ENCODE measurements at places on chromosomes 6 and 20.
A peak's percentile ranks its signal among the peaks of the same experiment; 100 is the strongest.

DNA sequence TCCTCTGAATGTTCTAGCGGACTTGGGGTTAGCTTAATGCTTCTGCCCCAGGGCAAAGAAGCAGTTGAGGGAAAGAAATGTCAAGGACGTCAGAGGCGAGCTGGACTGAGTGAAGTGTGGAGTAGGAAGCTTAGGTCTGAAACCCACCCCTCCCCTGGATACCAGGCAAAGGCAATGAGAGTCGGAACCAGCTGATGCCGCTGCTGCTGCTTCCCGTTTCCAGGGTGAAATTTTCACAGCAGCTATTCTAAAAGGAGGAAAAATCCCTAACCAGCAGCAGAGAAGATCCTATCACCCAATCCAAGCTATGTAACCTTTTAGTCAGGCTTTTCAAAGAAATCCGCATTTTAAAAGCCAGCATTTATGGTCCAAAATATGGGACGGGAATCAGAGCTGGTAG lies 564.3 kb downstream of the LMBRD1 start:
- DNase-seq = no peak

GRCh38 chr20:53974785-53975555 lies 95.4 kb downstream of the BCAS1 start:
- DNase-seq = no peak

GRCh38 chr20:51594236-51595057 lies 51.9 kb upstream of the NFATC2 start:
- peak; percentile 23 for DNase-seq

DNA sequence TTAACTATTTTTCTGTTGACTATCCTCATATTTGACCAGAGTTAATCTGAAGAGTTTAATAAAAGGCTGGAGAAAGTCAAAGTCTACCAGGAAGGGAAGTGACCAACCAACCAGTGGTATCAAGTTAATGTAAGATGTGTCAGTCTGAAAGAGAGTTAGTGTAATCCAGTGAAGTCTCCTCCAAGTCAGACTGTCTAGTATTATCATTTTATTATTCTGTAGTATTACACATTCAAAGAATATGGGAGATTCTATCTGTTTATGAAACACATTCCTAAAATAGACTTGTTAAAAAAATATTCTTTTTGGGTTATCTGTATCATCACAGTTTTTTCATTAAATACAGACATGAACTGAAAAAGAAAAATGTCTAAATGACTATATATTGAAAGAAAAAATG lies 194.4 kb downstream of the BTBD9 start:
- no peak for DNase-seq

DNA sequence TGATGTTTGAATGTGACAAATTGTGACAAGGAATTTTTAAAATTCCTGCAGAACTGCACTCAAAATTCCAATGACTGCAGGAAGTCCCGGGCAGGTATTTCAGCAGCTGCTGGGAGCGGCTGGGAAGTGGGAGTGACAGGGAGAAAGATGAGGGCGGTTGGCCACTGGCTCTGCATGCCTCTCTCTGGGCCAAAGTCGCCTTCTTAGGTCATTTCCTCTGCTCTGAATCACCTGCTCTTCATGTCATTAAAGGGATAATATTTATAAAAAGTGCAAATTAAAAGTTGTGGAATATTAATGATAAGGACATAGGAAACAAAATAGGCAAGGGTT lies 43.9 kb downstream of the RAMACL start:
- DNase-seq = no peak

- no peak for DNase-seq
Measured at GRCh38 chr6:46269447-46270229, 98.9 kb upstream of the ENPP5 start.

DNA sequence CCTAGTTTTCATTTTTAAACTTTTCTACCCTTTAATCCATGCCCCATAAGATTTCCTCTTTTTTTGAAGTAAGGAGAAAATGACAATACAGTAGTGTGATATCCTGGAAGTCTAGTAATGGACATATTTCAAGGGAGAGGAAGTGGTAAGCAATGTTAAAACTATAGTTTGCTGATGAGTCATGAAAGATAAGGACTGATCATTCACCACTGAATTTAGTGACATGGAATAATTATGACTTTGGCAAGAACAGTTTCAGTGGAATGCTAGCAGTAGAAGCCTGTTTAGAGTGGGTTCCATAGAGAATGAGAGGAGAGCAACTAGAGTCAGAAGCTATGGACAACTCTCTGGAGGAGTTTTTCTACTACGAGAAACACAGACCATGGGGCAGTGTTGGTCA lies 24.9 kb upstream of the SLC2A12 start:
- peak; percentile 58 for DNase-seq

DNA sequence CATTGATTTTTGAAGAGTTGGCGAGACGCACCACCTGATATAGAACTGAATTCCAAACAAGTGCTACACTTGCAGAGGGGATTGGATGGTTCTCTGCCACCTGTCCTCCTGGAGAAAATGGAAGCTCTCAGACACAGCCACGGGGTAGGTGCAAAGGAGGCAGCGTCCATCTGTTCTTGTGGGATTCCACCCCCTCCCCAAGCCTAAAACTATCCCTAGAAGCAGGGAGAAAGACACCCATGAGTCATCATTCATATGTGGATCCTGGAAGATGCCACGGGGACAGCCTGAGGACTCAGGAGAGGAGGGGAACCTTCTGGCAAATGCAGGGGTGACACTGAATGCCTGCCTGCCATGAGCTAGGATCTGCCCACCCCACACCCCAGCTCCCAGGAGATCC lies 171.3 kb upstream of the CST7 start:
- DNase-seq = no peak

GRCh38 chr6:166001359-166001758 lies 166.3 kb downstream of the TBXT start:
- DNase-seq = no peak

- DNase-seq = no peak
Measured at GRCh38 chr20:34389954-34390555, 27.0 kb downstream of the ITCH start.

- DNase-seq = no peak
Measured at GRCh38 chr6:18562726-18563125, 175.6 kb downstream of the RNF144B start.

DNA sequence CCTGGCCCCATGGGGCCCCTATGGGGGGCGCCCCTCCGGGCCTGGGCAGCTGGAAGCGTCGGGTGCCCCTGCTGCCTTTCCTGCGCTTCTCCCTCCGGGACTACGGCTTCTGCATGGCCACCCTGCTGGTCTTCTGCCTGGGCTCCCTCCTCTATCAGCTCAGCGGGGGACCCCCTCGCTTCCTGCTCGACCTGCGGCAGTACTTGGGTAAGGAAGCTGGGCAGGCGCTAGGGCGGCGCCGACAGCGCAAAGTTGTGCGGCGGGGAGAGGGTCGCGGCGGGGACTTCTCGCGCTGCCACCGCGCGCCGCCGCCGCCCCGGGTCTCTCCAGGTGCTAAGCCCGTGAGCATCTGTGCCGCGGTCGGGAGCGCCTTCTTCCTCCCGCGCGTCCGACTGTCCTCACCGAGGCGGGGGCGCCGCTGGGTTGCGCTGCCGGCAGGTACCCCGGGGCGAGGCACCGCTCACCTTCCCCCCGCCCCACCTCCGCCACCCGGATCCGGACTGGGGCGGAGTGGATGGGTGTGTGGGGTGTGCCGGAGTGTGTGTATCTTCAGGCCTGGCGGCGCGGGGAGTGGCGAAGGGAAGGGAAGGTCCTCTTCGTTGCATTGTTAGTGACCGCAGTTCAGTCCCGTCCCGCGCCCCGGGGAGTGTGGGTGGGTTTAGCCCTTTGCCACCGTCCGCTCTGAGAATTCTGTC lies 788 bp downstream of the UST start:
- no peak for DNase-seq

GRCh38 chr6:18545726-18546125 lies 158.6 kb downstream of the RNF144B start:
- peak; percentile 28 for DNase-seq

- no peak for DNase-seq
Measured at GRCh38 chr6:106360989-106361430, 493 bp downstream of the CRYBG1 start.

DNA sequence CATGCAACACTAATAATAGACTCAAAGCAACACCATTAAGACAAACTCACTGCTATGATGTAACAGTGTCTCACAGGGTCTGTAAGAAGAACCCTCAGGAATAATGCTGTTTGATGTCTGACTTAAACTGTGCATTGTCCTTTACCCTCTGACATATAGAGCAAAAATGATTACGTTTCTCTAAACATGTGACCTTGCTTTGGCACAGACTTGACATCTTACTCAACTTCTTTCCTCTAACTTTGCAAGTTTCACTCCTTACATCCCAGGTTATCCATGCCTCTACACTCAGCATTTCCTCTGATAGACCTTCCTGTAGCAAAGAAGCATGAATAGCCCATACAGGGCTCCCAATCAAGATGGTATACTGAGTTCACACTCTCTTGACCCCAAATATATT lies 252.7 kb downstream of the UST start:
- peak; percentile 55 for DNase-seq

GRCh38 chr6:13870214-13870830 lies 54.4 kb upstream of the RNF182 start:
- no peak for DNase-seq

DNA sequence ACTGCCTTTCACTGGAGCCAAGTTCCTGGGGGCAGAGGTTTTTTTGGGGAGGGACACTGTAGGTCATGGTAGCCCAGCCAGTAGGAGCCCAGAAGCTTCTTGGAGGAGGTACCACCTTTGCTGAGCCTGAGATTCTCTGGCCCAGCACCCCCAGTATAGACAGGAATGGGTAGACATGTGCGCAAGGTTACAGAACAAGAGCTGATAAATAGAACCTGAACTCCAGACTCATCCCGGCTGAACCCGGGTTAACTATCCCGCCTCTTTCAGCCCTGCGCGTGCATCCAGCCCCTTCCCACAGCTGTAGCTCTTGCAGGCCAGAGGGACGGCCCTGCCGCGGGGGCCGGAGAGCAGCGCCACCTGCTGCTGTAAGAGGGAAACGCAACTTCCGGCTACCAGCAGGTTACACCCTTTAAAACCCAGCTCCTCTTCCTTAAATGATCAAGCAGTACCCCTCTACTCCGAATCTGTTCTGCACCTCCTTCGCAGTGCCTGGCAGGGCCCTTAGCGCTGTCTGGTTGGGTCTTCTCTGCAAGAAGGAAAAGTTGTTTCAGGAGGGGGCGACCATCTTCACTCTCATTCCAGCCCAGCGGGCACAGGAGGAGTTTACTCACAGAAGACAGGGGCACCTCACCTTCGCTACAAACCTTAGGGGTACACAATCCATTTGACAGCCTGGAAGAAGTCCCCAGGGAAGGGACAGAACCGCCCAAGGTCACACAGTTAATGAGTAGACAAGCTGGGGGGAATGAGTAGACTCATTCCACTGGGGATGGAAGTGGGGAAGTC lies 7.5 kb downstream of the SRXN1 start:
- DNase-seq = peak; percentile 59

- DNase-seq = no peak
Measured at GRCh38 chr6:118551063-118552053, 3.3 kb downstream of the PLN start.

- DNase-seq = no peak
Measured at GRCh38 chr6:88866856-88867255, 96.6 kb downstream of the RNGTT start.

GRCh38 chr6:24408719-24409410 lies 6.1 kb downstream of the MRS2 start:
- no peak for DNase-seq

DNA sequence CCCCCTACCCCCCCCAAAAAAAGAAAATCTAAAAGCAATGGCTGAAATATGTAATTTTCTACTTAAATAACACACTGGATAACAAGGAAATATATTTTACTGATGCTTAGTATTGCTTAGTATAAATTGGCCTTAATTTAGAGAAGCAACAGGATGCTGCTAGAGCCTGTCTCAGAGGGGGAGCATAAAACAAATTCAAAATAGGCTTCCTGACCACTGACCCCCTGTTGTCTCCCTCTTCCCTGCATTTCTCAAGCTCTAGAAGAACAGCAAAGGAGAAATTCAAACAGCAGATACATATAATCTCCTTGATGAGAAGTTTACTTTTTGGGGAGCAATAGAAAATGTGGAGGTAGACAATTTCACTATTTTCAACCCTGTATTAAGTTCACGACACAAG lies 631.1 kb upstream of the GJE1 start:
- DNase-seq = no peak

DNA sequence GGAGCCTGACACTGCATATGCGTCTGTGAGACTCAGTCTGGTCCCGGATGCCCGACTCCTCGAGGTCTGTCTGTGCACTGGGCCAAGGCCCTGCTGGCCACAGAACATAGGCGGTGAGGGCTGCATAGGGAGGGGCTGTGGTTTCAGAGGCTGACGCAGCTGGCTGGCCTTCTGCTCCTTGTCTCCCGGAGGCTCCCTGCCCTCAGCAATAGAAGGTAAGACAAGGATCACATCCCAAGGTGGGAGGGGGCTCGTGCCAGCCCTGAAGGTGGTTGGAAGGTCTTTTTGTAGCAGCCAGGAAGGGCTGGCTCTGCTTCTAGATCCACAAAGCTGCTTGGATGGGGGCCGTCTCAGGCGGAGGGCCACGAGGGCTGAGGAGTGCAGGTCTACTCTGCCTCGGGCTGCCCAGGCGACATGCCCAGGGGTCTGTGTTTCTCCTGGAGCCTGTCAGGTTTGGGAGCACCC lies 239.8 kb upstream of the SULF2 start:
- peak; percentile 51 for DNase-seq

- DNase-seq = no peak
Measured at GRCh38 chr6:169235286-169235685, 18.4 kb downstream of the THBS2 start.

DNA sequence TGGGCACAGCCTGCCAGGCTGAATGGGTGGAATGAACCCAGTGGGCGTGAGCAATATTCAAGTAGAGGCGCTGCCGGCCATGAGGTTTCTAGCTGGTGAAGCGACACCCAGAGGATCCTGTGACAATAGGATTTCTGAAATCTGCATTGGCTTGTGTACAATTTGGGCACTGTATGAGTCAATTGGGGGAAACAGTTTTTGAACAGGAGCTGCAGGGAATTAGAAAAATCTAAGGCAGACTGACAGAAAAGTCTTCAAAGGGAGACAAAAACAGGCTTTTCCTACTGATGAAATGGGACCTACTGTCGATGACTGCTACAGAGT lies 148.8 kb upstream of the PROKR2 start:
- no peak for DNase-seq
